ENCODE measurements at places on chromosomes 11 and 22.

DNA sequence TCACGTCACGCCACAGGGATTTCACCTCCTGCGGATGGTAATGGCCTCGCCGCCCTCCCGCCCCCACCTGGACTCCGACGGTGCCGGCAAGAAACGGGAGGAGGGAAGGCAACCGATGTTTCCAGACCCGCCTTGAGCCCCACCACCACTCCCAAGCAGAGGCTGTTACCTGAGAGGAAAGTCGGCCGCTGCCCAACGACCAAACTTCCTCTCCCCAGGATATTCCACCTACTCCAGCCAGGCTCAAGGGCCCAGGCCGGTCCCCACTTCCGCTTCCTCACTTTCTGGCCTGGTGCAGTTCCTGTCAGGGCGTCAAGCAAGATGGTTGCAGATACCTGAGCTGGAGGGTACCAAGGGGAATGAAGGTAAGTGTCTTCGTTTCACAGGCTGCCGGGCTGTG is at the start of gene ENTHD1:
ENTHD1 (minus strand) TSS at position 235 of the 400 bp plus-strand sequence. CDS start 6,012 bp downstream, outside the sequence.
- no peak for DNase-seq

DNA sequence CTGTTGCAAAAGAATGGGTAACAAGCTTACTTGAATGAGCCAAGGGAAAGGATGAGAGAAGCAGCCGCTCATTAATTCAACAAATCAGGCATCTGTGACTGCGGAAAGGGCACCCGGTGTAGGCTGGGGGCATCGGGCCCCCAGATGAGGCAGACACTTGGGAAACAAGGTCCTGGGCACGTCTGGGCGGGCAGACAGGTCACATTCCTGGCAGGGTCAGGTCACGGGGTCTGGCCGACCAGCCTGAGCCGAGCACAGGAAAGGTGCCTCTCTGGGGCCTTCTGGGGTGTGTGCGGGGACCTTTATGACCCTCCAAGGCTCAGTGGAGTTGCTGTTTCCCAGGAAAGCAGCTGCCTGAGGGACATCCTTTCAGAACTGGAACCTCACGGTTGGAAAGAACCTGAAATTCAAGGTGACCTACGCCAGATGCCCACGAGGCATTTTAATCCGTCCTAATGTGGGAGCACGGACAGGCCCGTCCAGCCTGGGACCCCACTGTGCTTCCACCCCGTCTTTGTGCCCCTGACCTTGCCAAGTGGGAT is 57.1 kb downstream of the ST14 start:
- no peak for DNase-seq

- DNase-seq = no peak
Measured at GRCh38 chr11:92154110-92154509, 70.5 kb upstream of the FAT3 start.

DNA sequence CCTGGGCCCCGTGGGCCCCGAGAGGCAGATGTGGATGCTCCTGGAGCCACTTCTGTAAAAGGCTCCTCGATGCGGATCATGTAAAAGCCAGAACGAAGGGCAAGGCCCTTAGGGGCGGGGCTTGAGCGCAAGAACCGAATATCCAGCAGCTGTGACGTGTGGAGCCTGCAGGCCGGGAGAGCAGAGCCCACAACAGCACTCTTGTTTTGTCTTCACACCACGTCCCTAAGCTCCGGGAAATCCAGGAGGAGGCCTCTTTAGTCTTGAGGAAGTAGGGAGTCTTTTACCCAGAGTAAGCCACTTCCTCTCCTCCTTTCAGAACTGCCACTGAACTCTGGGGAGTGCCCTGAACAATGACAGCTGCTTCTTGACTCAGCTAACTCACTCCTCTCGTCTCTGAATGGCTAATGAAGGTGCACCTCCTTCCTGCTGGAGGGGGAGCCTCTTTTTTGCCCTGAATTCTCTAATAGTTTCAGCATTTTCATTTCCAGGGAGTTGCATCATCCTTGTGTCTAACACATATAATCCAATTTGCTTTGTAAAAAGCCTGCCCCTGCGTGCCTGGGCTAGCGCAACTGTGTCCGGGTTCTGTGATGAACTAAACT is 12.5 kb downstream of the L3MBTL2 start:
- DNase-seq = peak; percentile 36

- no peak for DNase-seq
Measured at GRCh38 chr22:20602609-20603164, 95.3 kb downstream of the MED15 start.

DNA sequence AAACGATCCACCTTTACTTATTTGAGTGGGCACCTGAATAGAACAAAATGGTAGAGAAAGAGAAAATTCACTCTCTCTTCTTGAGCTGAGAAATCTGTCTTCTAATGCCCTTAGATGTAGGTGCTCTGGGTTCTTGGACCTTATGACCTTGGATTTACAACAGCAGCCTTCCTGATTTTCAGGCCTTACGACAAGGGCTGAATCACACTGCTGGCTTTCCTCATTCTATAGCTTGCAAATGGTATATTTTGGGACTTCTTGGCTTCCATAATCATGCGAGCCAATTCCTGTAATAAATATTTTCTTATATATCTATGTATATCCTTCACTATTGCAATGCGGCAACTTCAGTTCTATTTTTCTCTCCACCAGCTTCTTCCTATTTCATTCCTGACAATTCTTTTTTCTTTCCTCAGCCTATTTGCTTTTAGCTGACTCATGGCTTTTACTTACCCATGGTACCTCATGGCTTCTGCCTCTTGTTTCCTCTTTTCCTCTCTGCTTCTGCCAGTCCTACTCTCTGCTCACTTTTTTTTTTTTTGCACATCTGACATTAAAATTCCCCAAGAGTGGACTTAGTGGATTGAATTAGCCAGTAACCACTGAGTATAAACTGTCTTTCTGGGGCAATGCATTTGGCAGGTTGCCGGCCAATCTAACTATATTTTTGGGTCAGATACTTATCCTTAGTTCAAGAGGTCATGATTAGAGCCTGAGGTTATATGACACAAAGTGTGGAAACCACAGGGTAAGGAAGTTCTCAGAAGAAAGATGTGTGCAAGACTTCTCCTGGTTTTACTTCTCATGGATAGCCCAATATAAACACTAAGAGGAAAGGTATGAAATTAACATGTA is 359.5 kb downstream of the TMEM135 start:
- no peak for DNase-seq

All from stimulated activated CD4-positive, alpha-beta T cell treated with anti-CD3 and anti-CD28 coated beads, Interleukin-4, amount 100 ng/mL, for 24 hours (primary cell).